ENCODE measurements at places on chromosomes 13 and 19.

GRCh38 chr19:10305139-10305806, 4.3 kb downstream of the ZGLP1 start:
- DNase-seq, result no peak

DNA sequence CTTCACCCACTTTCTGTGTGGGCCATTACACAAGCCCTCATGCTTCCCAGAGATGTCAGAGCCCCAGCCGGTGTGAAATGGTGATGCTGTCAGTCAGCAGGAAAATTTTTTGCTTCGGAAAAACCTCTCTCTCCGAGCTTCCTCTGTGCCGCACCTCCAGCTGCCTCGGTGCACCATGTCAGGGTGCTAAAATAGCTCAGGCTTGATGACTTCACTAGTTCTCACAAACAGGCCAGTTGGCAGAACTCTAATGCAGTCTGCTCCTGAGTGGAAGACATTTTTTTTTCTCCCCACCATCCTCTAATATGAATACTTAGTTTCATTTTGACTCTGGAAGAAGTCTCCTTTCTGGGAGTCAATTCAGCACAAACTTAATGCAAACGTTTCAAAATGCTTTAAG, 71.3 kb downstream of the KLF12 start:
- no peak for DNase-seq

DNA sequence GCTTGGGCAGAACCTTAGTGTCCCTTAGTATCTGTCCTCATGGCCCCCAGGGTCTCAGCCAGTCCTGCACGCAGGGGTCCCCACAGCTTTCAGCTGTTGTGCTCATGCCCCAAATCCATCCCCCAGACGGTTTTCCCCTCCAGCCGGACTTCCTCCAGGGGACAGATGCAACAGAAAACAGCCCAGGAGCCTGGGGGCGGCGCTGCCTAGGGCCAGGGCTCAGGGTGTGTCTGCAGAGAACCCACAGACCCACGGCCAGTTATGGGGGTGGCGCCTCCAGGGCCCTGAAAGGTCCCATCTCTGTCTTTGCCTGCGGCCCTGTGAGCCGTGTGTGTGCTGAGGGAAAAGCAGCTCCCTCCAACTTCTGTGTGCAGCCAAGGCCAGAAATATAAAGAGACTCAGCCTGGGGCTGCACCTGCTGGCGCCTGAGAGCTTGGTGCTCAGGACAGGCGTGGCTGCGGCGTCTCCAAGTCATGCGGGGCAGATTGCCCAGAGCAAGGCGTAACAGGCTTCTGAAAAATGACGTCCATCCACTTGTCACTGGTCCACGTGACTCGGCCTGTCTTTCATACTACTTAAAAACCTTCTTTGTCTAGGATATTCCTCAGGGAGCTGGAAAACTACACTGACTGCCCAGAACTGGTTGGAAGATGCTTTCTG, 22.1 kb upstream of the F7 start:
- DNase-seq, result peak; percentile 50

DNA sequence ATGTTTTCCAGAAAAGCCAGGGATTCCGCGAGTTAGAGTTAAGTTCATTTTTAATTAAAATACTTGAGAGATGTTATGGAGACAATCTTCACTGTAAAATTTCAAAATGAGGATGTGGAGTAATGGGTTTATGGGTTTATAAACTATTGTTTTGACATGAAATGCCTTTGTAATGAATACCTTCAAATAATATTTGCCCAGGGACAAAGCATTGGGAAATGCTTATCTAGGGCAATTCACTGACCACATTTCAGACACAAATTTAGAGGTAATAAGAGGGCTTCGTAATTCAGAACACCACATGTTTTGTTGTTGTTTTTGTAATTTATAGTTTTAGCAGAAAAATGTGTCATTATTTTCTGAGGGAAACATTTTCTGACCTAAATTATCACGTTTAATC, 241.1 kb upstream of the ATXN8OS start:
- no peak for DNase-seq

- no peak for DNase-seq
Observed at GRCh38 chr19:47514151-47514868, 553 bp downstream of the NAPA start.

GRCh38 chr13:76636829-76637228, 249.4 kb downstream of the KCTD12 start:
- DNase-seq, result no peak

DNA sequence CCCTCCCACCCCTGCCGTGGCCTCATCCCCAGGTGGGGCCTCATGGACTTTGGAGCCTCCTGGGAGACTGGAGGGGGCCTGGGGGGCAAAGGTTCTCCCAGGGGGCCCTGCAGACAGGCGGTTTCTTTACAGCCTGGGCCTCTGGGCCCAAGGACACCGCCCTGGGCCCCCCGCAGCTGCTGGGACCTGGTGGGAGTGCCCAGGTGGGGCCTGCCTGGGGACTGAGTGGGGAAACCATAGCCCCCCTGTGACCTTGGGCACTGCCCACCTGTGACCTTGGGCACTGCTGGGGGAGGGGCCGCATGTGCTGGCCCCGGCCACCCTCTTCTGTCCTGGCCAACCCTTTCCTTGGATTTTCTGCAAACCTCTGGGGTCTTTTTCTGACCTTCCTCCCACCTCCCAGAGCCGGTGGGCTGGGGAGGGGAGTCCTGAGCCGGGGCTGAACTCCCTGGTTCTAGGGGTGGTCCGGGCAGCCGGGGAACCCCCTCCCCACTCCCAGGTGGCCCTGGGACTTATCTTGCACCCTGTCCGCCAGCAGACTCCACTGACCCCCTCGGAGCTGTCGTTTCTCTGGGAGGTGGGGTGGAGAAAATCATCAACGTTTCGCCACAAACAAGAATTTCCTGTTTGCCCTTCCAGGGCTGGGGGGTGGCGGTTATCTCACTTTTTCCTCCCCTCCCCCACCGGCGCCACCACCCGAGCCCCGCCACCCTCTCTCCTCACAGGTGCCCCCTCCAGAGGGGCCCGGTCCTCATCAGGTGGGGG, 27.0 kb downstream of the ARID3A start:
- DNase-seq, result no peak

GRCh38 chr13:34153428-34154180, 335.7 kb downstream of the RFC3 start:
- DNase-seq, result peak; percentile 19

DNA sequence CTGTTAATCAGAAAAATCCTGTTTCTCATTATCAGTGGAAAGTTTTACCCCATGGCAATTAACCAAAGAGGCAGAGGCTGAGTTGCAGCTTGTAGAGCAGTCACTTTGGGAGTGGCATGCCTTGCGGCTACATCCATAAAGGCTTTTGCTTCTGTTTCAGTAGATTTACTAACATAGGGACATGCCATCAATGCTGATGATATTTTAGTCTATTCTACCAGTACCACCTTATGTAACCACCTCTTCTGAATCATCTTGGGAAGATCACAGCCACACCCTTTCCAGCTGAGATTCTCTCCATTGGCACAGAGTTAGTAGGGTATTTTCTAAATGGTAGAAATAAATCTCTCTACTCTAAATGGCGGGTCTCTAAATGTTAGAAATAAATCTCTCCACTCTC, 37.5 kb downstream of the POSTN start:
- DNase-seq, result no peak

- DNase-seq, result no peak
Observed at GRCh38 chr13:42684226-42684625, 97.2 kb upstream of the FAM216B start.

- DNase-seq, result no peak
Observed at GRCh38 chr19:677201-677600, 1.0 kb downstream of the FSTL3 start.

- DNase-seq, result no peak
Observed at GRCh38 chr19:43430142-43430710, 15.5 kb downstream of the TEX101 start.

DNA sequence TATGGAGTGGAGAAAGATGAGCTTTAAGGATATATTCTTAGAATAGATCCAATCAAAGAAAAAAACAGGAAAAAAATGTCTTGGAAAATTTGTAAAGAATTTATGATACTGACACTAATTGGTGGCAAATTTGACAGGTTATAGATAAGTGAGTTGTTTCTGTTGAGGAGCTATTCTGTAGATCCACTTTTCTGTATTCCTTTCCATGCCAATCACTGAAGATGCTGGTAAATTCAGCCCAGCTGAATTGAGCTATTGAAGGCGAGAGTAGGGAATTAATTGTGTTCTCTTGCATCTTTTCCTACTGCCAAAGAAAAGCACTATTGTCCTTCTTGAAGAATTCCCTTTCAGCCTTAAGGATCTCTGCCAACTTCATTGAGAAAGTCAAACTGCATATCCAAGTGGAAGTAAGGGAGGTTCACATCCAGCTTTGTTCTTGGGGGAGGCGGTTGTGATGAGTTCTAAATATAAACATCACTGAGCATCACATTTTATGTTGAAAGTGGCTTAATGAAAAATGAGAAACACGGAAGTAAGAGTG, 113.1 kb downstream of the PCDH9 start:
- no peak for DNase-seq

GRCh38 chr19:47542030-47542475, 27.2 kb upstream of the NAPA start:
- DNase-seq, result peak; percentile 44

DNA sequence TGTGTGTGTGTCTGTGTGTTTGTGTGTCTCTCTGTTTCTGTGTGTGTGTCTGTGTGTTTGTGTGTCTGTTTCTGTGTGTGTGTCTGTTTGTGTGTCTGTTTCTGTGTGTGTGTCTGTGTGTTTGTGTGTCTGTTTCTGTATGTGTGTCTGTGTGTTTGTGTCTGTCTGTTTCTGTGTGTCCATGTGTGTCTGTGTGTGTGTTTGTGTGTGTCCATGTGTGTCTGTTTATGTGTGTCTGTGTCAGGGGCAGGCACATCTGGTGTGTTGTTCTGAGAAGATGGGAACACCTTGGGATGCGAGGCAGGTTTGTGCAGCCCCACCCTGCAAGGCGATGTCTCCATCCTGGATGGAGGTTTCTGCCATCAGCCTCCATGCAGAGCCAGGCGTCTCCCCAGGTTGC, 275.8 kb upstream of the SOX1 start:
- DNase-seq, result no peak

GRCh38 chr19:51186323-51186722, 38.6 kb upstream of the CD33 start:
- DNase-seq, result no peak

- DNase-seq, result no peak
Observed at GRCh38 chr19:1066748-1067340, at the start of gene ARHGAP45. Gene ARHGAP45, plus strand, starts transcription at chr19:1067167. Its CDS starts 239 bp downstream, at chr19:1067406.

DNA sequence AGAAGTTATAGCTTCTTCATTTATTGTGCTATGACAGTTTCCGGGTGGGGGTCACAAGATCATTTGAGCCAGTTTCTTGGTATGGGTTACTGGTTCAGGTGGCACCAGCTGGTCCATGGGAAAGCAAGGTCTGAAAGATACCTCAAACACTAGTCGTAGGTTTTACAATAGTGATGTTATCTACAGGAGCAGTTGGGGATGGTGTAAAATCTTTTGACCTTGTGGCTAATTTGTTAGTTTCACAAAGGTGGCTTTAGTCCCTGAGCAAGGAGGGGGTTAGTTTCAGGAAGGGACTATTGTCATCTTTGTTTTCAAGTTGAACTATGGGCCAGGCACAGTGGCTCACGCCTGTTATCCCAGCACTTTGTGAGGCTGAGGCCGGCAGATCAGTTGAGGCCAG, 24.6 kb downstream of the CHST8 start:
- DNase-seq, result no peak

DNA sequence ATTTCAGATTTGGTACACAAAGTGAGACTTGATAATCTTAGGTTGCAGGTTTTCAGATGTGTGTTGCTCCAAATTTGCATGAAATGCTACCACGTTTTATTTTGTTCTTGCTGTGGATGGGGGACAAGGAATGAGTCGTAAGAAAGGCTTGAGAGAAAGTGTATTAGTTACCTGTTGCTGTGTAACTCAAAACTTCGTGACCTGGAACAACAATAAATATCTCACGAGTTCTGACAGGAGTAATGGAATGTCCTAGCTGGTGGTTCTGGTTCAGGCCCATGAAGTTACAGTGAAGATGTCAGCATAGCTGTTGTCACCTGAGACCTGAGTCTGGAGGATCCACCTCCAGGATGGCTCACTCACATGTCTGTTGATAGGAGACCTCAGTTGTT, 1.2 kb downstream of the ZNF8 start:
- no peak for DNase-seq

DNA sequence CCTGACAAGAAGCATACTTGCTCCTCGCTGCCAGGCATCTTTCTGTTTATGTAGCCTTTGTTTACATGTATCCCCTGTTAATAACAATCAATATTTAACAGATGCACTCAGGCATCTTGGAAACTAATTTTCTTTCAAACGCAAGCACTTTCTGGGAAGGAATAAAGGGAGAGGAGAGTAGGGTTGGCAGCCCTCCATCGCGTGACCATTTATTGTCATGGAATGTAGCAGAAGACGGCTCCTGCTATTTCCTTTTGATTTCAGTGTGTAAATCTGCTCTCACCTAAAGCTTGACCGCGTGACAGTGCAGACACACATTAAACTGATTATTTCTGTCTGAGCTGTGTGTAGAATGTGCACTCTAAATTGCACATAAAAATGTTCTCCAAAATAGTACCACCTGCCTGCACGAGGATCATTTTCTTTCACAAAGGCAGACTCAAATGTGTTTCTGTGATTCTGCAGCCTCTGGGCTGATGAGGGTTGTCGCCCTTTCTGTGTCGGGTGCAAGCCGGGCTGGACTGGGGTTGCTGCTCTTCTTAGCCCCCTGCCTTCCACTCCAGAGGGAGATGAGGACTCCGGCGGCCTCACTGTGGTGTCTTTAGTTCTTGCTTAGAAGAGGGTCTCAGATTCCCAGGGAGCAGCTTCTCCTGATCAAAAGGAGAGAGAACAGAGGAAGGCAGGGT, 223.5 kb upstream of the MAB21L1 start:
- no peak for DNase-seq

GRCh38 chr19:49125025-49125731, 5.8 kb downstream of the PPFIA3 start:
- no peak for DNase-seq

DNA sequence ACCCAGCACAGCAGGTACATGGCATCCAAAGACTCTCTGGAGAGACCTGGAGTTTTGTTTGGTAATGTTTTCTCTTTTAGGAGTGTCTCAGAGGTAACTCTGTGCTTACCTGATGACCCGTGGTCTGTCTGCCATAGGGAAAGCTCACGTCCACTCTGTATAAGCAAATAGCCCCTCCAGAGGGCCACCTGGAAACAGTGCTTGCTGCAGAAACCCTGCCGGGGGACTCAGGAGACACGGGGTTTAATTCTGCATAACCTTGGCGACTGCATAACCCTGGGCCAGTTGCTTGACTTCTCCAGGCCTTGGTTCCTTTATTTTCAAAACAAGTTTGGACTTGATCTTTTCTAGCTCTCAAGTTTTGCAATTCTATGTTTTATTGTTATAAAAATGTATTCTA, 187.2 kb upstream of the SOX1 start:
- no peak for DNase-seq
